Mucosa of gallbladder (tissue), 1 donor: ENCODE measurements at places on chromosomes 7 and 10. TPM values are rescaled to one million over a fixed set of nuclear protein-coding genes. Genes with fewer than 3 reads are reported as not detected.

PCLO gene
- 7.4 TPM for total RNA-seq

STEAP1 gene
- 13.1 TPM for total RNA-seq

STAMBPL1 gene
- 6.8 TPM for total RNA-seq

SPDYE5 gene
- 0.09 TPM for total RNA-seq

KIF11 gene
- total RNA-seq = 1.8 TPM

WEE2 gene
- total RNA-seq = not detected

SLC29A3 gene
- 11.6 TPM for total RNA-seq

SPAM1 gene
- not detected for total RNA-seq

LSM8 gene
- 20.0 TPM for total RNA-seq

ZNF804B gene
- total RNA-seq = not detected

GPR158 gene
- total RNA-seq = 0.09 TPM

MCM10 gene
- 0.40 TPM for total RNA-seq

FAM131B gene
- 6.6 TPM for total RNA-seq

SPDYE1 gene
- not detected for total RNA-seq

KNDC1 gene
- 5.2 TPM for total RNA-seq

DPYSL4 gene
- total RNA-seq = 0.81 TPM

SUPV3L1 gene
- total RNA-seq = 21.8 TPM

CALML3 gene
- not detected for total RNA-seq
